ENCODE measurements at places on chromosomes 12 and 14.

- DNase-seq = no peak
Measured at GRCh38 chr12:25352083-25352918, 101.6 kb upstream of the KRAS start.

DNA sequence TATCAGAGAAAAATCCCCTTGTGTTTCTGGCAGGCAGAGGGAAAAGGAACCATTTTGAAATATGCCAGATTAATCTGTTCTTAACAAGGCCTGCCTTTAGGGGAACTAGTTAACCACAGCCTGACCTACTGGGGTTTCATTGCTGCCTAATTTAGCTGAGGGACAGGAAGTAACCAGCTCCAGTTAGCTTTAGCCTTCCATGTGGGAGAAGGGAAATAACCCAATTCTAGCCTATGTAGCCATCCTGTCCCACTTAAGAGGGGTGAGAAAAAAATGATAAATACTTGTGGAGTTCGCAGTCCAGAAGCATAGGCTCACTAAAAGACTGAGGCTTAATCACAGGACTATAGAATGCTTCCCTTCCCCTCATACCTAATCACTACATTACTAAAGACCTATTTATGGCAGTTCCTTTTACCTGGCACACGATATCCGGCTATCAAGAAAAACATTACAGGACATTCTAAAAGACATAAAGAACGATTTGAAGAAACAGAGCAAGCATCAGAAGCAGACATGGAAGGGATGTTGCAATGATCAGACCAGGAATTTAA, 22.8 kb downstream of the COX8C start:
- peak; percentile 48 for DNase-seq

GRCh38 chr12:1518591-1519516, 75.5 kb downstream of the FBXL14 start:
- DNase-seq = no peak

- DNase-seq = peak; percentile 47
Measured at GRCh38 chr12:32273063-32273522, 126.3 kb upstream of the FGD4 start.

GRCh38 chr12:19003987-19004619, 125.4 kb upstream of the PLEKHA5 start:
- DNase-seq = no peak

GRCh38 chr12:90338365-90338764, 616.6 kb downstream of the CCER1 start:
- DNase-seq = no peak

- no peak for DNase-seq
Measured at GRCh38 chr14:71533390-71533789, 398.8 kb upstream of the RGS6 start.

- DNase-seq = no peak
Measured at GRCh38 chr12:43131301-43131700, 420.7 kb downstream of the ADAMTS20 start.

DNA sequence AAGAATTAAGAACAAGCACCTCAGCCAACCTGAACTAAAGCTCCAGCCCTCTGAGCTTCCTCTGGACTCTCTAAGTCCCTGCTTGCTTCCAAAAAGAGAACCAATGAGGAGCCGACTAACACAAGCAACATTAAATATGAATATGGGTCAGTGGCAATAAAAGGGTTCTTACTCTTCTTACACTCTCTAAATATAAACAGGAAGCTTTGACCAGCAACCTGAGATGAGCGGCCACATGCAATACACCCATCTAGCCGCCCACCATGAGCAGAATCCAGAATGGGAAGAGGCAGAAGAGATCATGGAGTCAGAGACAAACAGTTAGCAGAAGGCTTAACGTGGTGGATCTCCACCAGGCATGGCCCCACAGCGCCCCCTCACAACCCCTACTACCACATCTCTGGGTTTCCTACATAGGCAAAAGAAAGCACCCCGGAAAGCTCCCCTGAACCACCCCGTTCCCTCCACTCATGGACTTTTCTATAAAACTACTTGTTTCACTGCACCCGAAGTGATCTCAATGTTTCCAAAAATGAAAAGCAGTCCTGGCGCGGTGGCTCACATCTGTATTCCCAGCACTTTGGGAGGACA, 59.4 kb downstream of the TTC7B start:
- no peak for DNase-seq

DNA sequence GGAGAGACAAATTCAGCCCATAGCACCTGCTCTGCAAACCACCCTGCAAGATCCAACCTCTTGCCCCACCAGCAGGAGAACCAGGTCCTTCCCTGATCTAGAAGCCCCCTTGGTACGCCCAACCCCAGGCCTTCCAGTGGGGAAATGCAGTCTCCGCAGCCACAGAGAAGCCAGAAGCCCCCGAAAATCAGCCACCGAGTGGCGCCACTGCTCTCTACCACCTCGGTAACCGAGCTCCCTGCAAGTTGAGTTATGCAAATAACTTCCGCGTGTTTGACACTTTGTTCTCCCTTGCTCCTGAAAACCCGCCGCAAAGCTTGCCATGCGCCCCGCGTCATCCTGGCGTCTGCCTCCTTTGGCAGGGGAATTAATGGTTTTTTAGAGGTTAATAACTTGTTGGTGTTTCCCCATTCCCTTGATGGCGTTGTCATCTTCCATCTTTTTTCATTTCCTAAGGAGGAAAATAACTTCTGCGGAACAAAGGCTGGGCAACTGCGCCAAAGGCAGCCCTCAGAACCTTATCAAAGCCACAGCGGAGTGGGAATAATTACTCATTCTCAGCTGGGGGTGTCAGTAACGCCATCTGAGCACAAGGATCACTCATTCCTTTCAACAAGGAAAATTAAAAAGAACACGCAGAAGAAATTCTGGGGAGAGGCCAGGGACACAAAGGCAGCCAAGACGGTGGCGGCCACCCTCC, 60.4 kb downstream of the FZD10 start:
- no peak for DNase-seq

DNA sequence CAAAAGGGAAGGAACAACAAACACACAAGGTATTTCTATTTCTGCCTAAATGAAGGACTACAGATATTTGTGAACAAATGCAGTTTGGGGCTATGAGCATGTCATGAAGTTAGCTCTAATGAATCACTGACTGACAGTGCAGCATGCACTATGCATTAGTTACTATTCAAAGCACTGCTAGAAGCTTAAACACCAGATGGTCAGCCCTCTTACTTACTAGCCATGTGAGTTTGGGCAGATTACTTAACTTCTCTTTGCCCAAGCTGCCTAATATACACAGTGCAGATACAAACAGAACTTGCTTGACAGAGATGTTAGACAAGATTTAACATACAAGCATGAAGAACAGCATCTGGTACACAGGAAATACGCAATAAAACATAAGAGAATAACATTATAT, 96.0 kb downstream of the ATXN2 start:
- DNase-seq = no peak

- no peak for DNase-seq
Measured at GRCh38 chr12:47493801-47494200, 212.0 kb downstream of the RPAP3 start.

- no peak for DNase-seq
Measured at GRCh38 chr14:74255281-74255680, 16.0 kb downstream of the VSX2 start.

GRCh38 chr12:132329036-132329719, at the start of gene GALNT9:
Gene GALNT9, minus strand, starts transcription at chr12:132329589. Its CDS starts 386 bp downstream, at chr12:132329203.
- DNase-seq = no peak

All from GM13976 (cell line).